Amygdala (tissue), 56 donors: ENCODE measurements at places on chromosomes 6 and 20.

DNA sequence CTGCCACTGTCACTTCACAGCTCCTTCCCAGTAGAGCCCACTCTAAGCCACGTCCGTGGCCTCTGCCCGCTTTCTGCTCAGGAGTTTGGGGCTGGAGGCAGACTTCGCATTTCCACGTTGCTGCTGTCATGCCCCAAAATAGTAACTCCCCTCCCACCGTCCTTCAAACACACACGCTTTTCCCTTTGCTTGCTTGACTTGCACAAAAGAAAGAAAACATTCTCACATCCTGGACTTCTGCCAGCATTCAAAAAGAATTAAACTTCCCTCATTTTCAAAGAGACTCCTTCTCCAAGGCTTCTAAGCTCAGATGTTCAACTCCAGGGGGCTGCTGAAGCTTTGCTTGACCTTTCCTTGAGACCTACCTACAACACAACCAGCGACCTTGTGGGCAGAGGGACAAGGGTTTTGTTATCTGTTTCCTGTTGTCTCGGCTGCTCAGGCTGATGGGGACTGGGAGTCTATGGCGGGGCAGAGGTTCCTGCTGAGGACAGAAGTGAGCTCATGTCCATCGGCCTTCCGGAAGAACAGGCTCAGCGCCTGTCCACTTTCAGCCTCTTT is 263.8 kb upstream of the FOXQ1 start:
- DNase-seq = no peak

DNA sequence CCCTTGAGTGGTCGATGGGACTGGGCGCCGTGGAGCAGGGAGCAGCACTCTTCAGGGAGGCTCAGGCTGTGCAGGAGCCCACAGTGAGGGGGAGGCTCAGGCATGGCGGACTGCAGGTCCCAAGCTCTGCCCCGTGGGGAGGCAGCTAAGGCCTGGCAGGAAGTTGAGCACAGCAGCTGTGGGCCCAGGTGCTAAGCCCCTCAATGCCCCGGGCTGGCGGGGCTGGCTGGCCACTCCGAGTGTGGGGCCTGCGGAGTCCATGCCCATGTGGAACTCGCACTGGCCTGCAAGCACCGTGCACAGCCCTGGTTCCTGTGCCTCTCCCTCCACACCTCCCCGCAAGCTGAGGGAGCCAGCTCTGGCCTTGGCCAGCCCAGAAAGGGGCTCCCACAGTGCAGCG is 948.4 kb upstream of the EYS start:
- DNase-seq = no peak

DNA sequence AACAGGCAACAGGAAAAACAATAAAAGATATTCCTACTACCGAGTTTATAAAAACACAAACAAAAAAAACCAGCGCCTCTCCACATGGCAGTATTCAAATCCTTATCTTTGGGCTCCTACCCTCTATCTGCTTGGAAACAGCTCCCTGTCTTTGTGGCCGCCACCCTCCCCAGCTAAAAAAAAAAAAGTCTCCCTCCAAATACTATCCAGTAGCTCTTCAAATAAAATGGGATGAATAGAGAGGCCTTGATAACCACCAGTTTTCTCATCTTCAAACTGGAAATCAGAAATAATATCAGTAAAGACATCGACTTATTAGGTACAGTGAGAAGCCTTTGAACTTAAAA is 96.2 kb downstream of the PSMG4 start:
- DNase-seq = no peak

DNA sequence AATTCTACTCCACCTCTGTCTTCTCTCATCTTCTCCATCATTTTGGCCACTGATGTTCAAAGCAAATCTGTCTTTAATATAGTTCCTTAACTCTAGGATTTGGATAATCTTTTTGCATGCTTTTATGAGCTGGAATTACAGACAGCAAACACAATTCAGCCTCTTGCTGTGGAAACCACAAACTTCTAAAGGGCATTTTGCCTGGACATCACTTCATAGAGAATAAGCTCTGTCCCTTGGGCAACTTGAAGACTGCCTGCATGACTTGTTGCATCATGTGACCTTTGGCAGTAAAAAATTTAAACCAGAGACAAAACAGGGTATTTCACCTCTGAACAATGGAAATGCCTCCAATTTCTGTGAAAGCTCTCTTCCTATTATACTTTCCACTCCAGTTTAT is 74.1 kb upstream of the HDDC2 start:
- DNase-seq = no peak

GRCh38 chr20:51265361-51265760 is 242.5 kb upstream of the KCNG1 start:
- no peak for DNase-seq

DNA sequence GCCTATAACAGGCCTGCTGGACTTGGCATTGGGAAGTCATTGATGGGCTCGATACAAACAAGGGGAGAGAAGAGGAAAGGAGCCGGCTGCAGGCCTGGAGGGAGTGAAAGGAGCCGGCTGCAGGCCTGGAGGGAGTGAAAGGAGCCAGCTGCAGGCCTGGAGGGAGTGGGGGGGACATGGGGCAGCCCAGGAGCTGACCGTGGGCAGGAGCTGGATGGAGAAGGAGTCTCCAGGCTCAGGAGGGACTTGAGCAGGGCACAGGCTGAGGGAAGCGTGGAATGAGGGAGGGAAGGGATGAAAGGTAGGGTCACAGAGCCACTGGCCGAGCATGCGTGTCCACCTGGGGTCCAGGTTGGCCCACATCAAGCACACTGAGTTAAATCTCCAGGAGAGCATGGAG is 32.0 kb downstream of the RPP40 start:
- DNase-seq = no peak

GRCh38 chr20:39946053-39946810 is 742.8 kb downstream of the MAFB start:
- DNase-seq = no peak
